ENCODE measurements at places on chromosomes 6 and 20.

GRCh38 chr6:10682355-10682988 lies 11.9 kb downstream of the C6orf52 start:
- no peak for DNase-seq

DNA sequence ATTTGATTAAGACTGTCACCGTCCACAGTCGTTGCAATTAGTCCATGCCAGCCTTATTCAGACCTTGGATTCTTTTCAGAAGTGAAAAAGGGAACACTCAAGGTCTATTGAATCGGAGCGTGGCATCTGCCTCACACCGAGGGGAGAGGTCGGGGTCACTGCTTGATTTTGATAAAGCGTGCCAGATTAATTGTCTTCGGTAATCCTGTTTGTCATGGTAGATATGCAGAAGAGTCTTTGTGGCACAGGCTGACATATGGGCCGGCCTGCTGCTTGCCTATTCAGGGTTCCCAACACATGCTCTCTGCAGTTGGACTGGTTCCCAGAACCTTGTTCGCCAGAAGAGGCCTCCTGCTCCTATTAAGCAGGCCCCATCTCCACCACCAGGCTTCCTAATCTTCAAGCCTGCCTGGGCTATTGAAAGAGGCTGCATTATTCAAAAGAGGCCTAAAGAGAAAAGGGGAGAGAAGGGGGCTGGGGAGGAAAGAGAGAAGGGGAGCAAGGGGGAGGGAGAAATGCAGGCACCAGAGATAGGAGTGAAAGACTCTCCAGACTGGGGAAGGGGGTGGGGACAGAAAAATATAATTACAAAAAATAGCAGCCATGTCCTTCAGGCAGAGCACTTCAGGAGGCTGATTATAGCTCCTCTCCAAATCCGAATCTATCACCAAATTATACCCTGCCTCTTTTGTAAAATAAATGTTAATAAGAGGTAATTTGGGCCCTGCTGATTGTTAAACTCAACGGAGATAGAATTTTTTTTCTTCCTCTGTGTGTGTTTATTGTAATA lies 611.3 kb downstream of the HDGFL1 start:
- peak; percentile 29 for DNase-seq

DNA sequence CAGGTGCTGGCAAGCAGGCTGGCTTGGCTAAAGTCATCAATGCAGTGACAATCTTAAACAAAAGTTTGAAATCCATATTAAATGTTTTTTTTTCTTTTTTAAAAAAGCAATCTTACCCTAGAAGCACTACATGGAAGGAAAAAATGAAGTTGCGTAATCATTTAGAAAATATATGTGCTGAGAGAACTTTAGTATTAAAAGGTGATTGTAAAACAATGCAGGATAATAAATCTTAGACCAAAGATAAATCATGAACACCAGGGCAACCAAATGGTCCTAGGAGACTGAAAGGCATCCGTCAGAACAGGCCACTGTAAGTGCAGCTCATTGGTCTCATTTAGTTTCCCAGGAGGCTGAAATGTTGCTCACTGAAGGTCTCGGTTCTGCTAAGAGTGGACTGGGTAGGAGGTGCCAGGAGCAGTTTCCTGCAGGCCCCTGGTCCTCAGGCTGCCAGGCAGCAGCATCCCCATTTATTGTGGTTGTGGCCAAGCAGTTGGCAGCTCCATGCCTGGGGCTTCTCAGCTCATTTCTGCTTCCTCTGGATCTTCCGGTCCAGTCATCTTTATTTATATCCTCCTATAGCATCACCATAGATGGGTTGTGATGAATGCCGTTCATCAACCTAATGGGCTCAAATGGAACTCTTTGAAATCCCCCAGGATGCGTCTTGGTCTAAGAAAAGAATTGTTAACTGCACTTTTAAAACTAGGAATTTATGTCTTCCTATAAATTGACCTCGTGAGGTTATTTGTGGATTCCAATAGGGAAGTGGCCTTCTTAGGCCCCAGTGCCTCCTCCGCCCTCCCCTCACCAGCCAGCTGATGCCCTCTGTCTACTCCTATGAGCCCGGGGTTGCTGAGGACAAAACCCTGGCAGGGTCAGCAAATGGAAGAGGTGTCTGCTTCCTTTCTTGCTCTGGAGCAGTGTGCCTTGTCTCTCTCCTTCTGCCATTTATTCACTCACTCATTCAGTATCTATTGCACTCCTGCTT lies 269.0 kb downstream of the UST start:
- no peak for DNase-seq

GRCh38 chr6:345747-346385 lies 45.7 kb upstream of the IRF4 start:
- no peak for DNase-seq

GRCh38 chr20:64216036-64216435 lies 39.5 kb upstream of the PCMTD2 start:
- DNase-seq: no peak

All from dermis microvascular lymphatic vessel endothelial cell (primary cell).